ENCODE measurements at places on chromosomes 1 and 21.

- peak; percentile 65 for DNase-seq
These were observed 42.5 kb upstream of the DISC1 start for GRCh38 chr1:231584117-231584516.

DNA sequence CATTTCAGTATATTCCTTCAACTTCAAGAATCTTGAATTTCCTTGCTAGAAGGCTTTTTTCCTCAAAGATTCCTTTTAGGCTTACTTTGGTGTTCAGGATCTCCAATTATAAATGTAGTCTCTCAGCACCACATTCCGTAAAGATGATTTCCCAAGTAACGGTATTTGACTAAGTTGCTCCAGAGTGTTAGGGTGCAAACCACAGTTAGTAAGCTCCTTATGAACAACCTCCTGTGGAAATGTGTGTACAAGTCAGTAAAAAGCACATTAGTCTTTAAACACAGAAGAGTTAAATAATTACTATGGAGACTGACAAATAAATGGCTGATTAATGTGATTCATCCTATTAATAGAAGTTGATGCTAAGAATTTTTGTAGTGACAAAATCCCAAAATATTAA is 10.3 kb downstream of the DONSON start:
- DNase-seq = no peak

GRCh38 chr1:226784081-226785049 is 45.3 kb upstream of the ITPKB start:
- DNase-seq = no peak

- DNase-seq = no peak
These were observed 1.8 kb downstream of the VASH2 start for GRCh38 chr1:212951947-212952640.

DNA sequence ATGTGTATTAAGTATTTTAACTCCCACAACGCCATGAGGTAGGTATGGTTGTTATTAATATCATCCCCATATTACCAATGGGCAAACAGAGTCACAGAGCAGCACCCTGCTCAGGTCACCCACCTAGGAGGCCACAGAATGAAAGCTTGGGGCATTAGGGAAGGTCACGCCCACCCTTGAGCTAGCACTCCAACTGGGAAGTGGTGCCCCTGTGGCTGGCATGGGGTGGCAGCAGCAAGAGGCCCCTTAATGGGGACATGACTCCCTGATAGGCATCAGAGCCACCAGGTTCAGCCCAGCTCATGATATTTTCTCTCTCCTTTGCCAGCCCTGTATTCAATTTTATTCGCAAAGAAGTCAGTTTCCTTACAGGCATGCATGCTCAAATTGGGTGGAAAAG is 90.6 kb downstream of the DMRTB1 start:
- no peak for DNase-seq

- no peak for DNase-seq
These were observed 975.0 kb upstream of the NCAM2 start for GRCh38 chr21:20023193-20023592.

DNA sequence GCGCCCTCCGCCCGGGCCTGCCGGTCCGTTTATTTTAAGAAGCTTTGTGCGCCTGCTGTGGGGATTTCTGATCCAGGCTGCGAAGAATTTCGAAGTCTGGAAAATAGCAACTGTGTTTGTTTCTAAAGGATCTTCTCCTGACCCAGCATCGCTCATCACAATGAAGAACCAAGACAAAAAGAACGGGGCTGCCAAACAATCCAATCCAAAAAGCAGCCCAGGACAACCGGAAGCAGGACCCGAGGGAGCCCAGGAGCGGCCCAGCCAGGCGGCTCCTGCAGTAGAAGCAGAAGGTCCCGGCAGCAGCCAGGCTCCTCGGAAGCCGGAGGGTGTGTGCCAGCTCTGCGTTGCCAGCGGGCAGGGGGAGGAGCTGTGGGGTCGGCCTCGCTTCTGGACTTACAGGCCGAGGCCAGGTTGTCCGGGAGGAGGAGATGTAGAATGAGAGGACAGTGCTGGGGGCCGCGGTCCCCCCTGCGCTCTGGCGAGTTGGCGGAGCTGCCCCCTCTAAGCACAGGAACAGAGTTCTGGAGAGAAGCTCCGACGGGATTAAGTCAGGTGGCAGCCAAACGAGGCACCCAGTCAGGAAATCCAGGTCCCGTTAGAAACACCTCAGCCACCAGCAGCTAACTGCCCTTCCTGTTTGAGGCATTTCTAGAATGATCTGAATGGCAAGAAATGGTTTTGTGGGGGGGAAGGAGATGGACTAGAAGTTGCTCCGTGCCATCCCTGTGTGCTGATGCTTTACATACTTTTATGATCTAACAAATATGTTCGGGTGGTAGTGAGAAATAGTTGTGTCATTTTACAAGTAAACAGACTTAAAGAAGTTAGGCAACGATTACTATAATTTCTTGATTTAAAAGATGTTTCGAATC is 948 bp downstream of the TXLNA start:
- no peak for DNase-seq

- no peak for DNase-seq
These were observed 103.1 kb upstream of the CSF3R start for GRCh38 chr1:36585569-36586548.

- DNase-seq = no peak
These were observed 13.2 kb upstream of the CREG1 start for GRCh38 chr1:167566766-167567165.

GRCh38 chr1:223248001-223248769 is 105.1 kb upstream of the TLR5 start:
- no peak for DNase-seq

- DNase-seq = no peak
These were observed 13.6 kb downstream of the INAVA start for GRCh38 chr1:200908191-200908868.

Data from non-pigmented ciliary epithelial cell (primary cell).